ENCODE measurements at places on chromosomes 7 and 10. TPM values are rescaled to one million over a fixed set of nuclear protein-coding genes. Genes with fewer than 3 reads are reported as not detected.
A peak's percentile ranks its signal among the peaks of the same experiment; 100 is the strongest.

The PGAM2 gene
- 1.6 TPM for polyA plus RNA-seq

The GTPBP10 gene
- polyA plus RNA-seq = 28.6 TPM

GRCh38 chr7:156823435-156823834, 69.5 kb downstream of the LMBR1 start:
- no peak for DNase-seq

DNA sequence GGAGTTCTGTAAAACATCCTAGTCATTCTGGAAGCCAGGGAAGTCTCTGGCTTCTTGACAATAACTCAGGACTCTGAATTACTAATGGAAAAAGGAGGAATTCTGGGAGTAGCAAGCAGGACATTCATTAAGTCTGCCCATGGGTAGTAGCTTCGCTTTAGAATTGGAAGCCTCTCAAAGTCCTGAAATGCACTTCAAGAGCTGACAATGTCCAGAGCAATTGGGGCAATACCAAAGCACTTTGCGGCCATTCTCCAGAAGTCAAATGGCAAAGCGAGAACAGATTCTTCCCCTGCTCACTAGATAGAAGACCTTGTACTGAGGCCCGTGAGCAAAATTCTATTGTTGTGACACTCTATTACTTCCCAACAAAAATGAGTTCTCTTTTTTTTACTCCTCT, 150.3 kb upstream of the FRMD4A start:
- no peak for DNase-seq

DNA sequence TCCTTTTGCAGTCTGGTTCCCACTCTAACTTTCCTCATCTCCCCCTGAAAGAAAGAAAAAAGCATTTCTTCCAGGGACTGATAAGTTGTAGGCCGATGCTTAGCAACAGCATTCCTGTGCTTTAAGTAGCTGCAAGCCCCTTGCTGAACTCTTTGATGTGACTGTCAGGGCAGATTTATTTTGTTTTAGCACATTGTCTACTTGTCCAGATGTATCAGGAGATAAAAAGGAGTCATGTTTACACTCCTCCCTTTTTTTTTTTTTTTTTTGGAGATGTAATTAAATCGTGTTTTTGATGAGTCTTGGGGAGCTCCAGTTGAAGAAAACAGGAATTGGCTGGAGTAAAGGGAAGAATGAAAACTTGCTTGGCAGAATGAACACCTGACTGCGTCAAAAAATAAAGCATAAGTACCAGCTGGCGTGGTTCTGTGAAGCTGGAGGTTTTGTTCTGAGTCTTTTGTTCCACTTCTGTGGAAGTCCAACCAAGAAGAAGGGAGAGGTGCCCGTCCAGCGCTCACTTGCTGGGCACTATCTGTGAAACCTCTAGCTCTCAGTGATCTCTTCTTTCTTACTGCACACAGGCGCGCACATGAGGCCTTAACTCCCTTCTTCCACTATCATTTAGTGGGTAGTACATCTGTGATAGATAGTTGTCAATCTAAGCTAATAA, 871.7 kb downstream of the LRMDA start:
- no peak for DNase-seq

- no peak for DNase-seq
Observed at GRCh38 chr7:102849079-102849478, 63.7 kb upstream of the LRRC17 start.

GRCh38 chr10:69389827-69390490, 26.8 kb downstream of the TACR2 start:
- no peak for DNase-seq

GRCh38 chr10:7611909-7612308, 54.9 kb downstream of the ITIH5 start:
- no peak for DNase-seq

DNA sequence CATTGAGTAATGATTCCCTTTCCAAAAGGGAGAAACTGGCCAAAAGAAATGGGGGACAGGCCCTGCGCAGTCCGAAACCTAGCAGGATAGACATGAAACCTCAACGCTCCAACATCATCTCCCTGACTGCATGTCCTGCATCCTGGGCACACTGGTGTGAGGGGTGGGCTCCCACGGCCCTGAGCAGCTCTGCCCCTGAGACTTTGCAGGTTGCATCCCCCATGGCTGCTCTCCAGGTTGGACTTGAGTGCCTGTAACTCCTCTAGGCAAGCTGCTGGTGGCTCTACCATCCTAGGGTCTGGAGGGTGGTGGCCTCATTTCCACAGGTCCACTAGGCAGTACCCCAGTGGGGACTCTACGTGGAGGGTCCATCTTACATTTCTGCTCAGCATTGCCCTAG, 16.3 kb upstream of the CRYGN start:
- DNase-seq = no peak

DNA sequence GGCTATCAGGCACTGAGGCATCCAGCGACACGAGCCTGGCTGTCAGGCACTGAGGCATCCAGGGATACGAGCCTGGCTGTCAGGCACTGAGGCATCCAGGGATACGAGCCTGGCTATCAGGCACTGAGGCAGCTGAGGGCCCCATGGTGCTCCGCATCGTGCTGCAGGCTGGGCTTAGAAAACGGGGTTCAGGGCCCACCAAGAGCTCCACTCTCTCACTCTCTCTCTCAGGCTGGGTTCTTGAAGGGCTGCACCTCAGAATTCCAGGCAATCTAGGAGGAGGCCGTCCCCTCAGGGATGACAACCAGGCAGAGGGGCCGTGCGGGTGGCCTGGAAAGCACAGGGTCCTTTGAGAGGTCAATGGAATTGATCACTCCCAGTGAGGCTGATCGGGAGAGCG, 69.0 kb downstream of the CFAP46 start:
- DNase-seq = no peak

DNA sequence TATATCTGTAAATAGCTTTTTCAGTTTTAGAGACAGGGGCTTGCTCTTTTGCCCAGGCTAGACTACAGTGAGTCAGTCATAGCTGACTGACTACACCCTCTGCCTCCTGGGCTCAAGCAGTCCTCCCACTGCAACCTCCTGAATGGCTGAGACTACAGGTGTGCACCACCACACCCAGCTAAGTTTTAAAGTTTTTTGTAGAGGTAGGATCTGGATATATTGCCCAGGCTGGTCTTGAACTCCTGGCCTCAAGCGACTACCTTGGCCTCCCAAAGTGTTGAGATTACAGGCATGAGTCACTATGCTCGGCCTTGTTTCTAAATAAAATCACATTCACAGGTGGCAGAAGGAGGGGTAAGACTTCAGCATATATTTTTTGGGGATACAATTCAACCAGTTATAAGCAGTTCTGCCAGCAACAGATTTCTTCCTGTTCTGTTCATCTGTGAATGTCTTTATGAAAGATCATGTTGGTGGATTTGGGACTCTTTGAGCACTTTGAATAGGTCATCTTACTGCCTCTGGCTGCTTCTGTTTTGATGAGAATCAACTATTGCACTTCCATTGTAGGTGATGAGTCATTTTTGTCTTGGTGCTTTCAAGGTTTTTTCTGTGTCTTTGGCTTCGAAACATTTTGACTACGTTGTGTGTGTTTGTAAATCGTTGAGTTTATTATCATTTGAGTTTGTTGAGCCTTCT, 15.7 kb downstream of the RBM33 start:
- DNase-seq = no peak

- no peak for DNase-seq
Observed at GRCh38 chr7:1187127-1187526, 27.1 kb upstream of the ZFAND2A start.

The FKBP9 gene
- 156 TPM for polyA plus RNA-seq

- DNase-seq = no peak
Observed at GRCh38 chr10:28822719-28823464, 145.6 kb downstream of the BAMBI start.

DNA sequence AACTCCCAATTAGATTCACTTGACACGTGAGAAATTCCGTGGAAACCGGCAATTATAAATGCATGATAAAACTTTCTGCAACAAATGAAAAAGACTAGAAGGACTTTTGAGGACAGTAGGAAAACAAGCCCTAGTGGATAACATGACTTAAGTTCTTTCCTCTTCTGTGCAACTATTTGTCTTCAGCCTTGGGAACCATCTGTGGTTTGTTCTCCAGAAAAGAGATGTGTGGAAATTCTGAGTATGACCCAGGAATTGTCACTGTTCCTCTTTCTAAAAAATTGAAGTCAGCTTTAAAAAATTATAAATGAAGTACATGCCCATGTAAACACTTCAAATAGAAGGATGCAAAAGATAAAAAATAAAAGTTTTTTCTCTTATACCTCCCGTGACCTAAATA, 128.6 kb upstream of the SVIL start:
- DNase-seq = no peak

- no peak for DNase-seq
Observed at GRCh38 chr10:127368101-127368500, 171.7 kb upstream of the INSYN2A start.

DNA sequence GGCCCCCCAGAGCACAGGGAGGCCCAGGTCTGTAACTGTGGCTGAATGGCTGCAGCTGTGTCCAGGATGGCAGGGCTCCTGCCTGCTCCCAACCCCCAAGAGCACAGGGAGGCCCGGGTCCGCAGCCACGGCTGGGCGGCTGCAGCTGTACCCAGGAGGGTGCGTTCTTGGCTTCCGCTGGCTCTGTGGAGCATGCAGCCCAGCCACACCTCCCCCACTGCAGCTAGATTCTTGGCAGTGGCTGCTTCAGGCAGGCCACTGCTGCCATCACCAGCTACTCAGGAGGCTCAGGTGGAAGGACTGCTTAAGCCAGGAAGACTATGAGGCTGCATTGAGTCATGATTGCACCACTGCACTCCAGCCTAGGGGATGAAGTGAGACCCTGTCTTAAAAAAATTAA, 27.9 kb downstream of the C7orf25 start:
- peak; percentile 45 for DNase-seq

GRCh38 chr7:18521236-18521589, 25.7 kb downstream of the HDAC9 start:
- no peak for DNase-seq

The FIGNL1 gene
- polyA plus RNA-seq = 27.7 TPM

The CLIP2 gene
- polyA plus RNA-seq = 21.8 TPM

- no peak for DNase-seq
Observed at GRCh38 chr10:48466611-48467240, 138.1 kb downstream of the ARHGAP22 start.

- DNase-seq = peak; percentile 41
Observed at GRCh38 chr7:93015101-93015778, 102.5 kb downstream of the SAMD9 start.

The SNCG gene
- 39.2 TPM for polyA plus RNA-seq

GRCh38 chr7:2721842-2722241, 33.8 kb downstream of the AMZ1 start:
- DNase-seq = no peak

DNA sequence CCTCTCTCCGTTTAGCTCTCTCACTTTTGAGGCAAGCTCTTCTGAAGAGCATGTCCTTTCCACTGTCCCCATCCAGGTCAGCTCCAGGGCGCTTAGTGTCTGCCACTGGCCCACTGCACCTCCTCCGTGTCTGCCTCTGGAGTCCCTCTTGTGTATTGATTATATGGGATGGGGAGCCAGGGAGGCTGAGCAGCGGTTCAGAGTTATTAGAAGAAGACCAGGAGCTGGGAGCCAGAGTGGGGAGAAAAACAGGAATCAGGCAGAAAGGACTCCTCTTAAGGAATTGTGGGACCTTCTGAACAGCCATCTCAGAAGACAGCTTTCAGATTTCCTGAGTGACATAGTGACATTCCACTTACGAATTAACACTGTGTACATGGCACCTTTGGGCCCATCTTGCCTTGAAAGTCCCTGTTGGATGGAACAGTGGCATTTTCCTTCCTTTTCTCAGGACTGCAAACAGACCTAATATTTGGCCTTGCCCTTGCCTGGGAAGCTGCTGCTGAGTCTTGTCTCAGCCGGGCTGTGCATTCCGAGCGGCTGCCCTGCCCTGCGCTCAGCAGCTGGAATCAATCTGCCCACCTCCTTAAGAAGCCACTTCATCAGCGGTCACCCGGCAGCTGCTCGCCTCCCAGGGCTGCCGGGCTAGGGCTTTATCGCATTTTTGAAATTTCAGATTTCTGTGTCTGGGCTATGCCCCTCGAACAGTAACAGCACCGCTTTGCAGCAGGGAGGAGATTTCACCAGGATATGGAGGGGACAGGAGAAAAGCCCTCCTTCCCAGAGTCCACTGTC, 81.1 kb upstream of the PRKG1 start:
- DNase-seq = no peak

DNA sequence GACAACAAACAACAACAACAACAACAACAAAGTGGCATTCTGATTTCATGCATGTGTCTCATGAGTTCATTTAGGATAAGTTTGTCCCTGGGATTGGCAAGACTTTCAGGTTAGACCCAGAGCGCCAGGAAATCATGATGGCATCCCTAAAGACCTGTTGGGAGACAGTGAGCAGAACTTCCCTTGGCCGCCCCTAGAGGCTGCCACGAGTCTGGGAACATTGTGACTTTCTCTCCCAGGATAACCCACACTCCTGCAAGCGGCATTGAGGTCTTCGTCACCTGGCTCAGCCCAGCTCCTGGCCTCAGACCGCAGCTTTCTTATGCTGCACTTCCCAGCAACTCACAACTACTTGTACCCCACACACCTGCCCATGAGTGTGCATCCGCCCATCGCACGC, 80.5 kb upstream of the RNF32 start:
- no peak for DNase-seq

GRCh38 chr10:129191797-129192196, 275.2 kb upstream of the MGMT start:
- DNase-seq = no peak

The GPRIN2 gene
- 2.7 TPM for polyA plus RNA-seq

DNA sequence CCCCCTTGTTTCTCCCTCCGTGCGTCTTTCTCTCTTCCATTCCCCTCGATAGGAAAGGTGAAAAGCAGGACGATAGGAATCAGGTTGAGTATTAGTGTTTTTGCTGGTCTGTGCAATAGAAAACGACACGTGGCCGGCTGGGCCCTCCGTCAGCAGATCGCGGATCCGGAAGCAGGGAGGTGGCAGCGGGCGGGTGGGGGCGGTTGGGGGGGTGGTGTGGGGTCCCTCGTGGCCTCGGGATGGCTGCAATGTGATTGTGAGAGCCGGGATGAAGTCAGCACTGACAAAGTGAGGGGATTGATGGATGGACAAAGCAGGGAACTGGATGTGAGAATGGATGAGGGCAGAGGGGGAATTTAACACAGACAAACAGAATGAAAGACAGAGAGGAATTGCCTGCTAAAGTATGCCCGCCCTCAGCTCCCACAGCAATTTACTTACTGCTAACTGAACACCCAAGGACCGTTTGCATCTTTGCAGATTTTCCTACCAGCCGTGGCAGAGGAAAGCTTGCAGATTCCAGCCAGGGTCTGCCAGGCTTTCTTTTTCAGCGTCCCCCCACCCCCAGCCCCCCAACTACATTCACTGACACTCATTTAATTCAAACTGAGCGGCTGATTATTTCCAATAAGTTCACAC, 280.9 kb downstream of the LRMDA start:
- DNase-seq = no peak

DNA sequence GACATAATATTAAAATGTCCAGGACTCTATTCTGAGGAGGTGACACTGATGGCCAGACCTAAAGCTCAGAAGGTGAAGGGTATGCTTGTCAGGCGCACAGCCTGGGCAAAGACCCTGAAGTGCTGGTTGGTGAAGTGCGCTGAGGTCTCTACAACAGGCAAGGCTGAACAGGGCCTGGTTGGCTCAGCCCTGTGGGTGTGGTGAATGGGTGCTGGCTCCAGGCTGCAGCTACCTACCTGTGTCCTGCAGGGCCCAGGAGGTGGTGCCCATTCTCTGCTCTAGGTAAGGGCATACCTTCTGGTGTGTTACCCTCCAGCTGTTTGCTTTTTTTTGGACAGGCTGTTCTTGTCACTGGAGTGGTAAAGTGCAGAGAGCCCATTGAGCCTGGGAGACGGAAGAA, 85.1 kb downstream of the RAMP3 start:
- no peak for DNase-seq
